A549 treated with AZD2906 at 1 μM for 4 hours (cell line): ENCODE measurements at places on chromosomes 16 and 17. TPM values are rescaled to one million over a fixed set of nuclear protein-coding genes. Genes with fewer than 3 reads are reported as not detected.

The CDT1 gene
- total RNA-seq, result 28.6 to 34.7 TPM (median 33.6 TPM) in 5 replicates

The TLCD1 gene
- total RNA-seq, result 28.7 to 45.6 TPM (median 42.9 TPM) in 5 replicates

The SPN gene
- not detected in 5 replicates for total RNA-seq

The PDE6G gene
- total RNA-seq, result 1.5 to 2.8 TPM (median 2.4 TPM) in 5 replicates

The PIK3R6 gene
- not detected in 5 replicates for total RNA-seq

The PRR29 gene
- 0.44 to 0.74 TPM (median 0.68 TPM) in 5 replicates for total RNA-seq

The RAB26 gene
- 1.9 to 4.4 TPM (median 3.3 TPM) in 5 replicates for total RNA-seq

The TRAPPC1 gene
- total RNA-seq, result 325 to 343 TPM (median 332 TPM) in 5 replicates

The FNDC8 gene
- 0.07 TPM in 2 of 5 replicates, not detected in the others for total RNA-seq

The HSD17B2 gene
- total RNA-seq, result 0.06 to 0.09 TPM in 2 of 5 replicates, not detected in the others

The ZCCHC14 gene
- 7.0 to 8.5 TPM (median 8.3 TPM) in 5 replicates for total RNA-seq
